ENCODE measurements at places on chromosomes 5 and 9.

DNA sequence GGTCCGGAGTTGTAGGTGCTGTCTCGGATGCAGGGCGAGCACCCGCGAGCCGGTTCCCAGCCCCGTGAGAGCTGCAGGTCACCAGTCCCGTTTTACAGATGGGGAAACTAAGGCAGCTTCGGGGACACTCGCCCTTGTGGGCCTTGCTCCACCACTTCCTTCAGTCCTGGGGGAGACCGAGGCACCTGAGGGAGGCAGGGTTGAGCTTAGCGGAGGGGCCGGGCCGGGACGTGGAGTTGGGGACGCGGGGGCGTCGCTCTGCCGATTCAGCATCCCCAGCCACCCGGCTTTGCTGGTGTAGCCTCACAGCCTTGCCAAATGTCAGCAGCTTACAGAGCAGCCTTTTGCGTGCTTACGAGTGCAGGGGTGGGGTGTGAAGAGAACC, 530 bp downstream of the BBLN start:
- DNase-seq, result peak; percentile 26

DNA sequence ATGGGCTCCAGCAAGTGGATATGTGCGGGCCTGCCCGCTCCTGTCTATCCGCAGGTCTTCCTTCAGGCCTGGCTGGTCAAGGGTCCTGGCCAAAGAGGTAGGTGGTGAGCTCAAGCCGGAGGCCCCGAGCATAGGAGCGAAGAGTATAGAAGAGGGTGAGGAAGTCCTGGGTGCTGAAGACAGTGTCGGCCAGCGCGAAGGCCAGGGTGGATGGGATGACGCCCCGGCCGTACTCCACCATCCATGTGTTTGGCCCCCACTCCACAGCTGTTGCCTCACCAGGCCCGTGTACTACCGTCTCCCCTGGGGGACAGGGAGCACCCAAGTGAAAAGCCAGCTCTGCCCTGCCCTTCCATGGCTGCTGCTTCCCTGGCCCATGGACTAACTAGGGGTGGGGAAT, 2.0 kb downstream of the SIGMAR1 start:
- no peak for DNase-seq

DNA sequence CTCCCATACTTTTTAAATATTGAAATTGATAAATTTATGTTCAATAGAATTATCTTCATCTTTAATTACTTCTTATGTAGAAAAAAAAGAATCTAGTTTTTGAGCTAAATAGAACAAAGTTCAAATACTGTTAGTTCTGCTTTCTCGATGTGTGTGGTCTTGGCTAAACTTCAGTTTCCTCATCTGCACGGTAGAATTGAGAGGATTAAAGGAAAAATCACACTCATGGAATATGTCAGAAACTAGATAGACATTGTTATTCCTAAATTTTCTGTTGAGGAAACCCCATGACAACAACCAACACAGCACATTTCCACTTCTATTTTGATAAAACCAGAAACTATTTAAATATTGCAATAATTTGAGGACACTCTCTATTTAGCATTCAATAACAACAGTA, 100.3 kb downstream of the MUSK start:
- no peak for DNase-seq

DNA sequence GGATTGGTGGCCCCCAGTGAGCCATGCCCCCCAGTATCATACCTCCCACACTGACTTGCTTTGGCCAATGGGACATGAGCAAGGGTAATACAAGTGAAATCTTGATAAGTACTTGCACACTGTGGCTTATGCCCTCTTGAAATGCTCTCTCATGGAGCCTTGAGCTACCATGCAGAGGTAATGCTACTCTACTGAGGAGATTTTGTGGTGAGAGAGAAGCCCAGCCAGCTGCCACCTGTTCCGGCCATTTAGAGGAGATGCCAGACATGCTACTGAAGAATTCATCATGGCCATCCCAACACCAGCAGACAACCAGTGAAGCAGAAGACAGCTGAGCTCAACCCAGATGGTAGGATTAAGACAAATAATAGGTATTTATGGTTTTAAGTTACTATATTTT, 299.5 kb downstream of the MEF2C start:
- DNase-seq, result no peak

- DNase-seq, result no peak
Observed at GRCh38 chr5:127386557-127386956, 96.0 kb downstream of the MEGF10 start.

- DNase-seq, result no peak
Observed at GRCh38 chr5:119347991-119348390, 7.8 kb upstream of the TNFAIP8 start.

DNA sequence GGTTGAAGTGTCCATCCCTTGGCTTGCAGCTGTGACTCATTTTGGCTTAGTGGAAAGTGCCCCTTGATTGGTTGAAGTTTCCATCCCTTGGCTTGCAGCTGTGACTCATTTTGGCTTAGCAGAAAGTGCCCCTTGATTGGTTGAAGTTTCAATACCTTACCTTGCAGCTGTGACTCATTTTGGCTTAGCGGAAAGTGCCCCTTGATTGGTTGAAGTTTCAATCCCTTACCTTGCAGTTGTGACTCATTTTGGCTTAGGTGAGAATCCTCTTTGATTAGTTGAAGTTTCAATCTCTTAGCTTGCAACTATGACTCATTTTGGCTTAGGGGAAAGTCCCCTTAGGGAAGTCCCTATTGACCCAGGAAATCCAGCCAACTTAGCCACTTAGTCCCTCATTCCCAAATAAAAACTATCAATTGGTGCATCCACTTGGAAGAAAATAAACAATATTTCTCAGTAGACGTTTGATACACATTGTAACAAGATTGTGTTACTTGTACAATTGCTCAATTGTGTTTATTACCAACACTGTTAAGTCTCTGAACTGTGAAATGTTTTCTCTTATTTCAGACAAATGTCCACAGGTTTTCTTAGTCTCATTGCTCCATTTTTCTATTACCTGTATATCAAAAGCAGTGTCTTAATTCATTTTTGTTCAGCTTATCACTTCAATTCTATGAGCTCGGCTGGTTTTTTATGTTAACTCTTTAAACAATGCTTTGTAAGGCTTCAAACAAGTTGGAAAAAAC, 2308.8 kb upstream of the ACO1 start:
- peak; percentile 30 for DNase-seq

GRCh38 chr9:98994172-98995058, 50.7 kb downstream of the COL15A1 start:
- DNase-seq, result no peak

DNA sequence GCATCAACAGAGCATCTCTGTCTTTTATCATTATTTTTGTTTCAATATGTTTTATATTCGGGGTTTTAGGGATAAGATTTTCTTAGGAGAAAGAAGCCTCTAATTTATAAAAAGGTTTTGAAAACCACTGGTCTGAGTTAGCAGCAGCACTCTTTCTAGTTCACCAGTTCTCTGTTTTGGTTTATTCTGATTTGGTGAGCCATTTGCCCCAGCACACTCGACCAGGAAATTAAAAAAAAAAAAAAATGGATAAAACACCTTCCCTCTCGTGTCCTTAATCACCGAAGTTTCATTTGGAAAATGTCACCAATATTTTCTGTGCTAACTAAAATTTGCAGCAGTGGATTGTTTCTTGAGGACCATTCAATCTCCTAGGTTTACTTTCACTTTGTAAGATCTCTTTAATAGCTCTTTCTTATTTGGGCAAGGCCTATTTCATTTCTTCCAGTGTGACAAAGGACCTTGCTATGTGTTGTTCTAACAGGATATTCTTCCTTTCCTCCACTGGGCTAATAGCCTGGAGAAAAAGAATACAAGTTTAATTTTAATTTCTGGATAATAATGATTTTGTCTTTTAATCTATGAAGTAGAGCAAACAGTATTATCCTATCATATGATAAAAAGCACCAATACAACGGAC, 57.8 kb upstream of the ANXA1 start:
- DNase-seq, result no peak

- DNase-seq, result no peak
Observed at GRCh38 chr9:4567601-4568000, 77.3 kb downstream of the SLC1A1 start.

GRCh38 chr5:4208996-4209395, 613.4 kb downstream of the IRX1 start:
- DNase-seq, result no peak

GRCh38 chr5:175246242-175246888, 197.6 kb downstream of the DRD1 start:
- DNase-seq, result no peak

GRCh38 chr9:89951675-89952074, 346.9 kb downstream of the GADD45G start:
- DNase-seq, result no peak

DNA sequence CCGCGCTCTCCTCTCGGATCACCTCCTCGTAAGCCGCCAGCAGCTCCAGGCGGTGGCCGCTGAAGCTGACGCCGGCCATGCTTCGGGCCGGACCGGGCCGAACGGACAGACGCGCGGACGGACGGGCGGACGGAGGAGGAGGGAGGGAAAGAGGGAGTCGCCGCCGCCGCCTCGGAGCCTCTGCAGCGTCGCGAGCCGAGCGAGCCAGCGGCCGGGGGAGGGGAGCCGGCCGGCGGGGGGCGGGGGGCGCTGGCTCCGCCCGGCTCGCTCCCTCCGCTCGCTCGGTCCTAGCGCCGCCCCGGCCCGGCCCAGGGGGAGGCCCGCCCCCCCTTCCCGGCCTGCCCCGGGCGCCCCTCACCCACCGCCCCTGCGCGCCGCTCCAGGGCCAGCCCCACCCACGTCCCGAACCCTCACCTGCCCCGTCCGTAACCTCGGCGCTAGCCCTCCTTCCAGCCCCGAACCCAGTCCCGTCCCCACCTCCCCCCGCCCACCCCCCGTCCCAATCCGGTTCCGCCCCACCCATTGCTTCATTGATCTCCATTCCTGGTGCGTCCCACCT, at the start of gene DBN1:
TSS of gene DBN1 (minus strand) at position 192 of the 559 bp plus-strand sequence. CDS start at position 79, 113 bp downstream.
- DNase-seq, result peak; percentile 42

DNA sequence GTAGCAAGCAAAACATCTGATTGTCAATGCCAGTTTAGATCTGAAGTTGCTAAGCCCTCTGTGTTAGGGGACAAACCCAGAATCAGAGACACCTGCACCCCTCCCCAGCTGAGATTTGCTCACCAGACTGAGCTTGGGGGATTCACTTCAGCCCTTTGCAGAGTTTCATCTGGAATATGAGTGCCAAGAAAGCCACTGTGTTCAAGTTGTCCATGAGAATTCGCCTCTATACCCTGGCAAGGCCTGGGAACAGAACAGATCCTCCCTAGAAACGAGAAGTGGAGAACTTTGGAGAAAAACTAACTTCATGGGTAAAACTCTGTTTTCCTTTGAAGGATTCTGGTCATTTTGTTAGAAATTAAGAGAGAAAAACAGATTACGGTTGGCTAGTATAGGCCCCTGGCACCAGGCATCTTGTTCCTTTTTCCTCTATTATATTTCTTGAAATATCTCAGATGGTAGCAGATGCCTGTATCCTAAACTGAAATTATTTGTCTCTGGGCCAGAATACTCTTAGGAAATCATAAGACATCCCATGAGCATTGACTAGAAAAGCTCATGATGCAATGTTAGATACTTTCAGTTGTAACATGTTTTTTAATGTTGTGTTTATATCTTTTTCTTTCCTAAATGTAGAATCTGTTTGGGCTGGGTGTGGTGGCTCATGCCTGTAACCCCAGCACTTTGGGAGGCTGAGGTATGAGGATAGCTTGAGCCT, 64.4 kb downstream of the SNX18 start:
- DNase-seq, result no peak

GRCh38 chr5:96652769-96653454, 9.3 kb upstream of the CAST start:
- DNase-seq, result no peak
